CD4-positive, alpha-beta T cell treated with Interleukin-4 for 1 hour (primary cell): ENCODE measurements at places on chromosomes 12 and 14.

DNA sequence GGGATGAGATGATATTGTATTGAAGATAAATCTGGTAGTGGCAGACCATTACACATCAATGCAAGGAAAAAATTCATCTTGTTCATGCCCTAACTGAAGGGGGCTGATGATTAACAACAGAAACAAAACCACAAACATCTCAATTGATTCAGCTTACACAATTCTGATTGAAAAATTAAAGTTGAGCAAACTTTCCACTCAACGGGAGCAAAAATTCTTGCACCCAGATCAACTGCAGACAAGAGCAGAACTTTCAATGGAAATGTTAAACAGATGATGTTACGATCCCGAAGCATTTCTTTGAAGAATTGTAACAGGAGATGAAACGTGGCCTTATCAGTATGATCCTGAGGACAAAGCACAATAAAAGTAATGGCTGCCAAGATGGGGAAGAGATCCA, 172.4 kb upstream of the SOX5 start:
- no peak for DNase-seq

- DNase-seq: no peak
These were observed 4.3 kb downstream of the DIP2B start for GRCh38 chr12:50508970-50509663.

DNA sequence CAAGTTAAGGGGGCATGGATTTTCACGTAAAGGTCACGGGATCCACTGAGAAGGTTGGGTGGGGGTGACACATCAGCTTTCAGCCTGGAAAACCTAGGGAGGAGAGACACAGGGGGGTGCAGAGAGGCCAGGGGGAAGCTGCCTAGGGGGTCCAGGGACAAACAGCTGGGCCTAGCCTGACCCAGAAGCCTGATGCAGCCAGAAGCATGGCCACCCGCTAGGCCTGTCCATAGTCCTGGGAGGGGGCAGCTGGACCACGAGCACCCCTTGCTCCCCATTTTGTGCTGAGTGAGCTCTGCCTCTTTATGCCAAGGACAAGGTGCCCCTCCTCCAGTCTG, 322.7 kb upstream of the RTL1 start:
- DNase-seq: no peak

- DNase-seq: no peak
These were observed 14.2 kb downstream of the FRS2 start for GRCh38 chr12:69484428-69484827.

DNA sequence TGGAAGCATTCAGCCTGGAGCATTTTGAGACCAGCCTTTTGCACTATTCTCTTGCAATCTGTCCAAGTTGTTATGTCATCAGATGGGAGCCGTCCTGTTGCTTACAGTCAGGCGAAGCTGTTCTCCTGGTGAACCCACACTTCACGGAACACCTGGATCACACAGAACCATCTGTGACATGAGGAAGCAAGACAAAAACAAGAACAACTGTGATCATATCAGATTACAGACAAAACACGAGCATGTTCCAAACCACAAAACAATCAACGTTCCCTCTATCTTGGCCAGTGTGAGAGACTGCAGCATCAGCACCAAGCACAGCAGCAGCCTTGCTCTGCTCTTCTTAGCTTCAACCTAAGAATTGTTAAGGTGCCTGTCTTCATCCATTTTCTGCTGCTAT, 180.5 kb upstream of the SFSWAP start:
- DNase-seq: no peak

DNA sequence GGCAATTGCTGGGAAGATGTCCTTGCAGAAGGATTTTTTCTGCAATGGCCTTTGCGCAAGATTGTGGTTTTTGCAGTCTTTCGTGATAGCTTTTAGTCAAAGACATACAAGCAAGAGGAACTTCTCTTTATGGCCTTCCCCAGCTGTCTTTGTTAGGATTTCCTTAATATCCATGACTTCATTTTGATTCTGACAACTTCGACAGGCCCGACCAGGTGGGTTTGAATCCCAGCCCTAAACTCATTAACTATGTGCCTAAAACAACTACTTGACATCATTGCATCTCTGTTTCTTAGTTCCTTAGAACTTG, 13.3 kb upstream of the VRK1 start:
- no peak for DNase-seq

- DNase-seq: no peak
These were observed 13.7 kb upstream of the ALX1 start for GRCh38 chr12:85266356-85266755.

GRCh38 chr12:78037707-78038106, 207.0 kb downstream of the NAV3 start:
- DNase-seq: no peak

GRCh38 chr14:22530127-22530526, 58.9 kb downstream of the DAD1 start:
- DNase-seq: no peak
